ENCODE measurements at places on chromosomes 16 and 17.

- no peak for DNase-seq
Measured at GRCh38 chr16:50316848-50317630, 50.7 kb downstream of the ADCY7 start.

- peak; percentile 52 for DNase-seq
Measured at GRCh38 chr16:78147911-78148401, 48.5 kb downstream of the WWOX start.

- DNase-seq, result no peak
Measured at GRCh38 chr17:58365185-58365979, 13.4 kb upstream of the SUPT4H1 start.

- no peak for DNase-seq
Measured at GRCh38 chr16:15857724-15858560, 1.1 kb upstream of the MYH11 start.

- no peak for DNase-seq
Measured at GRCh38 chr17:16406742-16407674, 8.4 kb upstream of the TRPV2 start.

DNA sequence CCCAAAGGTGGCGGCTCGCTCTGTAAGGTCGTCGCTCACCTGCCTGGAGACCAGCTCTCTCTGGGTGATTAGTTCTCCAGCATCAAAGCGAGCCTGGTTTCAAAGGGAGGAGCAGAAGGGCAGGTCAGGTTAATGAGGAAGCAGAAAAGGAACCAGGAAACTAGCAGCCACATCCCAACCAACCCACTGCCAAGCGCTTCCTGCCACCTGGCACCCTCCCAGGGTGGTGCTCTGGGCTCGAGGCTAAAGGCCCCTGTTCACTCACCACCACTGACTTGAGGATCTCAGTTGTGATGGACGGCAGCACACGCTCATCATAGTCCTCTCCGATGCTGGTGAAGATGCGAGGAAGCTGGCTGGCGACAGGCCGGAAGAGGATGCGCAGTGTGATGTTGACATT is 5.6 kb downstream of the PHB1 start:
- DNase-seq, result peak; percentile 61

DNA sequence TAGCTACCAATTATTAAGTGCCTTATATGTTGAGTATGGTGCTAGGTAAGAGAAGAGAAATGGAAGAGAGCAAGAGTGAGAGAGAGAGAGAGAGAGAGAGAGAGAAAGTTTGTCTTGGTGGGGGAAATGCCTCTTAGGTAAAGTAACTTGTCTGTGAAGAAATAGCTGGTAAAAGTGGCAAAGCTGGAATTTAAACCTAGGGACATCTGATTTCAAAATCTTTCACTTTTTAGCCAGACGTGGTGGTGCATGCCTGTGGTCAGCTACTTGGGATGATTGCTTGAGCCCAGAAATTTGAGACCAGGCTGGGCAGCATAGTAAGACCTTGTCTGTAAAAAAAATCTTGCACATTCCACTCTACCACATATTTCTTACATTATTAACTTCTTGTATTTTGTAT is 23.0 kb upstream of the CDR2 start:
- no peak for DNase-seq

GRCh38 chr17:32464374-32464773 is 20.1 kb downstream of the PSMD11 start:
- DNase-seq, result no peak

- DNase-seq, result no peak
Measured at GRCh38 chr17:39794249-39794970, 56.7 kb downstream of the GRB7 start.

DNA sequence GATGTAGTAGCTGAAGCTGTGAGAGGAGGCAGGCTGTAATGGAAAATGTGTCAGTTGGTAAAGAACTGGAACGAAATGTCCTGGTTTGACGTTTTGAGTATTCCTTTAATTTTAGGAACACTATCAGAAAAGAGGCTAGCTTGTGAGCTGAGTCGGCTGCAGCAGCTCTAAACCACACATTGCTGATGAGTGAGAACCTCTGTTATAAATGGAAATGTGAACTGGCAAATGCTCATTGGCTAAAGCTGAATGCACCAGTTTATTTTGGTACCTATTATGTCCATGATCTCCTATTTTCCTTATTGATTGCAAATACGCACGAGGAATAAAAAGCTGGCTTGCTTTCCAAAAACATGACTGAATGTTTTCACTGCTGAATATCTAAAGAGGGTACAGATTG is 11.0 kb upstream of the WIPI1 start:
- no peak for DNase-seq

DNA sequence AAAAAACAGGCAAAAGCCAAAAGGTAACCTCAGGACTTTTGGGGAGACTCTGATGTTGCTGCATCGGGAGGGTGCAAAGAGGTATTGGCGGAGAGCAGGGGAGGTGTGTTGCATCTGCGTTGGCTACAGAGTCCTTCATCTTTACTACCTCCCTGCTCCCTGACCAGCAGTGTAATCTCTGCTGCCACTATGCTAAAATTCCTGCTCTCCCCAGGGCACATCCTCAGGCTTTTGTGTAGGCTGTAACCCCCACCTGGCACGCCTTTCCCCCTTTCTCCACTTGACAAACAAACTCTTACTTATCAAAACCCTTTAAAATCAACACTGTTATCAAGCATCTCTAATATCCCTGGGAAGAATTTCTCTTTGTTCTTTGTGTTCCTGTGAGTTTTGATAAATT is 435.3 kb downstream of the HAPSTR1 start:
- DNase-seq, result no peak

DNA sequence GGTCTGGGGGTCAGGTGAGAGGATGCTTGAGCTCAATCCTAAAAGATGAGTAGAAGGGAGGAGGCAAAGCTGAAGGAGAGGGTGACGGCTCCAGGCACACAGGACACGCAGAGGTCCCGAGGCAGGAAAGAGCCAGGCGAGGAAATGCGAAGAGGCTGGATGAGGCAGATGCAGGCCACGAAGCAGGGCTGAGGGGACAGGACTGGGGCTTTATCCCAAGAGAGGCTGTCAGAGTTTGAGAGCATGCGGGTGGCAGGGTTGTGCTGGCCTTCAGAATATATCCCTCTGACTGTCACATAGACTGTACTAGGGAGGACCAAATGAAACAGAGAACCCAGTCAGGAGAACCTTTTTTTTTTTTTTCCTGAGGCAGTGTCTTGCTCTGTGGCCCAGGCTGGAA is 100.2 kb downstream of the RMI2 start:
- no peak for DNase-seq

DNA sequence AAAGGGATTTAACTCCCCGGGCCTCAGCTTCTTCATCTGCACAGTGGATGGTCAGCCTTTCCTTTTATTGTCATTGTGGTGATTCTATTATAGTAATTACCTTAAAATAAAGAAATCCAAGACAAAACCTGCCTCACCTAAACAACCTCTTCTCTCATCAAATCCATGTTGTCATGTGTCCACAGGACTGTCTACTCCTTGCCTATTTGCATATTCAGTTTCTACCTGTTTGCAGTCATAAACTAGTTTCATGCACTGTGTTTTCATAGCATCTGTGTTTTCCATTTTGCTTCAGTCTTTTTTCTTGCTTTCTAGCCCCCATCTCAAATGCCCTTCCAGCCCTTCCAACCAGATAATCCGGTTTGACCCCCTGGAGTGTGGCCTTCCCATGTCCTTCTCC is 44.3 kb upstream of the CPNE2 start:
- no peak for DNase-seq

DNA sequence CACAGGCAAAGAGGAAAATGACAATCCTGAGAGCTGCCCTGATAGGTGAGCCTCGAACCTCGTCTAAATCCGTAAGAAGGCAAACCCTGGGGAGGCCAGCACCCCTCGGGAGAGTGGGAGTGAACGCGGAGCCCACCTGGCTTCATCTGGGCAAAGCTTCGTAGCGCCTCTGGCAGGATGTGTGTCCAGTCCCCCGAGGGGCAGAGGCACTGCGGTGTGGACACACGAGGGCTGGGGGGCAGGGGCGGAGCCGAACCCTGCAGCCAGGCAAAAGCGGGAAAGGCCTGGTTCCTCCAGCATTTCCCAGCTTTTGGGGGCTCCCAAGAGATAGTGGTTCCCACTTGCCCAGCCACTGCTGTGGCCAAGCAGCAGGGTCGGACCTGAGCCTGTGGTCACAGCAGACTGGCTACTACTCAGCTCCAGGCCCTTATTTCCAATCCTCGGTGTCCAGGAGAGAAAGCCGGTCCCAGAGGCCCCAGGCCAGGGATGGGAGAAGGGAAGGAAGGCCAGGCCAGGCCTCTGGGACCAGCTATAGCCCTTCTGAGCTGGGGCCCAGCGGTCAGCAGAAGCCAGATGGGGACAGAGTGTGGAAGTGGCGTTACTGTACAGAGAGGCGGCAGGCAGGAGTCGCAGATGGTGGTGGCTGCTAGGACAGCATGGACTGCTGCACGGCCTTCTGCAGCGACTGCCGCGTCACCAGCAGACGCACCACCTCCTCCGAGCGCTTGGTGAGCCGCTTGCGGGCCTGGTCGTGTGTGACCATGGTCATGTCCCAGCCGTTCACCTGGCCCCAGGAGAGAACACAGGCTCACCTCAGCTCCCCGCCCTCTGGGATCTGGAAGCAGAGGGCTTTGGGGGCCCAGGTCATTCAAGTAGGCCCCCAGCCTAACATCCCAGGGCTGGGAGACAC is 5.0 kb downstream of the TAX1BP3 start:
- DNase-seq, result no peak

- DNase-seq, result no peak
Measured at GRCh38 chr17:81961521-81962498, 823 bp upstream of the NOTUM start.

DNA sequence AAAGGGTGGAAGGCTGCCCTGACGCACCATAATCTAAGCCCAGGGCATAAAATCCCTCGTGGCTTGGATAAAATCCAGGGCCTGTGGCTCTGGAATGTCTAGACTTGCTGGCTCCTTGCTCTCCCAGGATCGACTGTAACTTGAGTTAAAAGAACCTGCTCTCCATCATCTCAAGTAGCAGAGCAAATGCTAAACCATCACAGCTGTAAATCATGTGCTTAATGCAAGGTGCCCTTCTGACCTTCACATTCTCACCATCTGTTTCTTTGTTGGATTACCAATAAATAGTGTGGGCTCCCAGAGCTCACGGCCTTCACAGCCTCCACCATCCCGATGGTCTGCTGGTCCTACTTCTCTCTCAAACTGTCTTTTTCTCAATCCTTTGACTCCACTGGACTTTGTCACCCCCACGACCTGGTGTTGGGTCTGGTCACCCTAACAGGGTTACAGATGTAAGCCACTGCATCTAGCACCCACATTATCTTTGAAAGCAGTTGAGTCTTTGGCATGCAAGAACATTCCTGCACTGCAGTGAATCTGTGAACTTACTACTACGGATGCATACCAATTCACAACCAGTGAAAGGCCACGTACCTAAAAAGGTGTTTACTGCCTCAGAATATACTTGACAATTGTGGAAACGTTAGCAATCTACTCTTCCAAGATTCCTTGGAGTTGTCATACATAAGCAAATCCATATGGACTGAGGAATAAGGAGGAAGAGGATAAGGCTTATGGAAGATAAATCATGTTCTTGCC is 15.3 kb downstream of the RSL1D1 start:
- no peak for DNase-seq

GRCh38 chr16:678858-679813 is 1.1 kb upstream of the STUB1 start:
- DNase-seq, result peak; percentile 72

- DNase-seq, result no peak
Measured at GRCh38 chr16:1019231-1020090, 37.9 kb downstream of the SOX8 start.

DNA sequence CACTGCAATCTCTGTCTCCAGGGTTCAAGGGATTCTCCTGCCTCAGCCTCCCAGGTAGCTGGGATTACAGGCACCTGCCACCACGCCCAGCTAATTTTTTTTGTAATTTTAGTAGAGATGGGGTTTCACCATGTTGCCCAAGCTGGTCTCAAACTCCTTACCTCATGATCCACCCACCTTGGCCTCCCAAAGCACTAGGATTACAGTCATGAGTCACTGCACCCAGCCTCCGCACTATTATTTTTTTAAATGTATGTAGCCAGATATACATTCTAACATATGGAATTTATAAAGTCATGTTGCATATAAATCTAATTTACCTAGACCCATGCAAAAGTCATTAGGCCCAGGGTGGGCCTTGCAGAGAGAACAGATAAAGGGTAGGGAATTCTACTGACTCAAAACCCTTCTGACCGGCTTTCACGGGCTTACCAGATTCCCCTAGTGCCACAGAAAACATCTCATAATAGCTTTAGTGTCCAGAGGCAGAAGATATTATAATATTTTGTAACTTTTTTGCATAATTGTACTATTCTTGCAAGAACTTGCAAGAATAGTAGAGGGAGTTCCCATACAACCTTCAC is 20.5 kb upstream of the HELZ start:
- DNase-seq, result no peak

DNA sequence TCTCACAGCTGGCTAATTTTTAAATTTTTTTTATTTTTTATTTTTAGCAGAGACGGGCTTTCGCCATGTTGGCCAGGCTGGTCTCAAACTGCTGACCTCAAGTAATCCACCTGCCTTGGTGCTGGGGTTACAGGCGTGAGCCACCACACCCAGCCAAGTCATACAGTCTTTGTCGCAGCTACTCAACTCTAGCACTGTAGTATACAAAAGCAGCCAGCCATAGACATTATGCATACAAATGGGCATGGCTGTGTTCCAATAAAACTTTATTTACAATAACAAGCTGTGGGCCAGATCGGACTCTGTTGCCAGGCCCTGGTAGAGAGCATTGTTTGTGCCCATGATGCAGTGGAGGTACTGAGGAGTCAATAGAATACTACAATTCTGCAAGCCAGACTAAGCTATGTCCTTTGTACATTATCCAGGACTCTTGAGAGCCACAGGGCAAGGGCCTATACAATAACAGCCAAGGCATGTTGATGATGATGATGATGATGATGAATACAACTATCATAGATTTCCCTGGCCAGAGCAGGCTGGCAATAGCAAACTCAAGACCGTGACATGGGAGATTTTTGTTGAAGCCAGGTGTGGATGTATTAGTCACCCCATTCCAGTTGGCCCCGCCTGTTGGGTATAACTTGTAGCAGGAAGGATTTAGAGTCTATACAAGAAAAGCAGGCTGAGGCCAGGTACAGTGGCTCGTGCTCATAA is 101.8 kb downstream of the MYH11 start:
- DNase-seq, result no peak

DNA sequence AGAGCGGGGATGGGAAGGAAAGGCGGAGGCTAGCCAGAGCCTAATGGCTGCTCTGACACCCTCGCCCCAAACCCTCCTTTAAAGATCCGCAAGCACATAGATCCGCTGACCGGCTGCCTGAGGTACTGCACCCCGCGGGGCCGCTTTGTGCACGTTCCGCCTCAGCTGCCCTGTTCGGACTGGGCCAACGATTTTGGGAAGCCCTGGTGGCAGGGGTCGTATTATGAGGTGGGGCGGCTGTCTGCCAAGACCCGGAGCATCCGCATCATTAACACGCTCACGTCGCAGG is 663 bp downstream of the CYB5D1 start:
- no peak for DNase-seq

- DNase-seq, result no peak
Measured at GRCh38 chr16:50367777-50368409, 895 bp downstream of the BRD7 start.
